ENCODE measurements at places on chromosomes 5 and 9.

GRCh38 chr5:57383093-57383861, 99.3 kb downstream of the ACTBL2 start:
- no peak for DNase-seq

GRCh38 chr5:91106842-91107511, 276.1 kb downstream of the ARRDC3 start:
- DNase-seq, result no peak

DNA sequence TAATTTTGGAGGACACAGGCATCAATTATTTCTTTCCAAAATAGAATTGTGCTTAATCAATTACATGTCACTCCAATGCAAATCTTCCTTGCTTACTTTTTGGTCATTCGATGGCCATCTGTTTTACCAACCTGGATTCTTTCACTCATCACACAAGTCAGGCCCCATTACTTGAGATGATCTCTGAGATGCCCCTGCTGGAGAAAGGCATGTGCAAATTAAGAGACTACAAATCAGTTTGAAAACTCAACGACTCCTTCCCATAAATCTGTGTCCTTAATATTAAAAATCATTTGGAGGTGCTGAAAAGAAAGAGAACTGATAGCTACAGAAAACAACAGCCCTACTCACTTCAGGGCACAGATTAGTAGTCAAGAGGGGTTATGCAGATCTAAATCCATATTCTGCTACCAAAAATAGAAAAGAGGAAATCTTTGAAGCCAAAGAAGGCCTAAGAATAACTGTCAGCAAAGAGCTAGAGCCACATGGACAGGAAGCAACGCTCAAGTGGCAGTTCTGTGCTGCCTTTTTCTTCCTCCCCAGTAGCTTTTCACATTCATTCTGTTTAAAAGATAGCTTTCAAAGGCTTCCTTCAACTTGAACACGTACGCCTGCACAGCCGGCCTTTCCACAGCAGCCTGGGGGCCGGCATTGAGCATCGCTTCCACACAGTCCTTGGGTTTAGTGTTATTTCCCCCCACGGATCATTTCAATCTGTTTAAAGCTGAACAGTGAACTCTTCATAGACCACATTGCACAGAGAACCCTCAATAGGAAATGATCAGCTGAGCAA, 79.3 kb upstream of the MAP3K1 start:
- DNase-seq, result no peak

- DNase-seq, result no peak
Observed at GRCh38 chr5:142532781-142533176, 153.1 kb downstream of the FGF1 start.

- DNase-seq, result no peak
Observed at GRCh38 chr5:157189223-157189622, 8.6 kb downstream of the ITK start.

DNA sequence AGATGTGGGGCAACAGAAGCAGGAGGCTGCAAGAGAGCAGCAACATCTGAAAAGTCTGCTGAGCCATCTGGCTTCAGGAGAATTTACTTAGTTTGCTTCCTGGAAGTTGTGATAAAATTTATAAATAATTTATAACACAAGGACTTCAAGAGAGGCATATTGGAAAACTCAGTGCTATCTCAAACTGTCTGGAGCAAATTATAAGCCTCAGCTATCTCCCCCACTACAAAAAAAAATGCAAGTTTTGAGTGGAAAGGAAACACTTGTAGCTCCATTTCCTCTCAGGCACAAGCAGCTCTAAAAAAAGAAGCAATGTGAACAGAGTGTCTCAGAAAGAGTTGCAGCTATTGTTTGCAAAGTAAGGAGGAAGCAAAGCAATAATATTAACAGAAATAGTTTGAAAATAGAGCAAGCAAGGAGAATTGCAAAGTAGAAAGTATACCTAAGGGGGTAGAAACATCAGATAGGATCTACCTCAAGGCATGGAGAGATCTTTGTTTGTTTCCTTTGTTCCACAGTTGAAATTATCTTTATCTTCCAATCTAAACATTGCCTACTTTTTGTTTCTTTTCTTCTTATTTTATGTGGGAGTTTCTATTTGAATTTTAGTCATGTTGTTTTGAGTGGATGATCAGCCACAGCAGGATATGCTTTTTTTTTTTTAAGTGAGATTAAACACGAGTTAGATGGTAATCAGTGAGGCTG, 55.9 kb upstream of the IL6ST start:
- DNase-seq, result no peak

DNA sequence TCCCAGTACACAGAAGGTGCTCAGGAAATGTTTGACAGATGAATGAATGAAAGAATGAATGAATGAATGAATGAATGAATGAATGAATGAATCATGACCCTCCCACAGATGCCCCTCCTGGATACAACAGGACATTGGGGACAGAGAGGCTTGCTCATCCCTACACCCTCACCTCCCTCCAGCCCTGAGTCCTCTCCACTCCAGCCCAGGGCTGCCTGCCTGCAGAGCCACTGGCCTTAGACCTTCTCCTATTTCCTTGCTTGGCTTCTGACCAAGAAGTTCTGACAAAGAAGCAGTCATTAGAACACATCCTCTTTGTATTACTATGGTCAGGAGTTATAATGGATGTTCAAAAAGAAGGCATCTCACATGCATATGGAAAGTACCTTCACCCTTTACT, 240.7 kb upstream of the DAPK1 start:
- no peak for DNase-seq

- DNase-seq, result no peak
Observed at GRCh38 chr5:180323941-180324600, 29.1 kb downstream of the GFPT2 start.

DNA sequence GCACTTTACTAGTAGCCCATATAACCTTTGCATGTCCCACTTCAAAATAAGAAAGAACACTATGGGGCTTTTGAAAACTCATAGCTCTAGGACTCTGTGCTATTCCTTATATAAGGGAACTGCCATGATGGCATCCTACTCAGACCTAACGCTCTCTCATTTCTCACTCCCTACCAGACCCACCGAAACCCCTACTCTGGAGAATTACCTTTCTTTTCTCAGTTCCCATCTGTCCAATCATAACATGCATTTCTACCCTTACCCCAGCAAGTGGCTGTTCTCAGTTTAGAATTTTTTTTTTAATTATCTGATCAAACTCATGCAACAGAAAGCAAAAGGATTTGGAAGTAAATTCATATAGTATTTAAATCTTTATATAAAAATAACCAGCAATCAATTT, 27.3 kb downstream of the CARNMT1 start:
- no peak for DNase-seq

GRCh38 chr5:169460123-169460522, 123.5 kb upstream of the SPDL1 start:
- no peak for DNase-seq

- DNase-seq, result no peak
Observed at GRCh38 chr9:123954518-123955280, 24.8 kb upstream of the DENND1A start.

DNA sequence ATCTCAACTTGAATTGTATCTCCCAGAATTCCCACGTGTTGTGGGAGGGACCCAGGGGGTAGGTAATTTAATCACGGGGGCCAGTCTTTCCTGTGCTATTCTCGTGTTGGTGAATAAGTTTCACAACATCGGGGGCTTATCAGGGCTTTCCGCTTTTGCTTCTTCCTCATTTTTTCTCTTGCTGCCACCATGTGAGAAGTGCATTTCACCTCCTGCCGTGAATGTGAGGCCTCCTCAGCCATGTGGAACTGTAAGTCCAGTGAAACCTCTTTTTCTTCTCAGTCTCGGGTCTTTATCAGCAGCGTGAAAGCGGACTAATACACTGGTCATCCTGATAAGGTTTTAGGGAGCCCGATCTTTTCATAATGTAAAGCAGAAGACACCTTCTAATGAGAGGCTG, 687.0 kb upstream of the FTMT start:
- no peak for DNase-seq

GRCh38 chr9:110357505-110357904, 19.8 kb upstream of the TXNDC8 start:
- DNase-seq, result no peak

DNA sequence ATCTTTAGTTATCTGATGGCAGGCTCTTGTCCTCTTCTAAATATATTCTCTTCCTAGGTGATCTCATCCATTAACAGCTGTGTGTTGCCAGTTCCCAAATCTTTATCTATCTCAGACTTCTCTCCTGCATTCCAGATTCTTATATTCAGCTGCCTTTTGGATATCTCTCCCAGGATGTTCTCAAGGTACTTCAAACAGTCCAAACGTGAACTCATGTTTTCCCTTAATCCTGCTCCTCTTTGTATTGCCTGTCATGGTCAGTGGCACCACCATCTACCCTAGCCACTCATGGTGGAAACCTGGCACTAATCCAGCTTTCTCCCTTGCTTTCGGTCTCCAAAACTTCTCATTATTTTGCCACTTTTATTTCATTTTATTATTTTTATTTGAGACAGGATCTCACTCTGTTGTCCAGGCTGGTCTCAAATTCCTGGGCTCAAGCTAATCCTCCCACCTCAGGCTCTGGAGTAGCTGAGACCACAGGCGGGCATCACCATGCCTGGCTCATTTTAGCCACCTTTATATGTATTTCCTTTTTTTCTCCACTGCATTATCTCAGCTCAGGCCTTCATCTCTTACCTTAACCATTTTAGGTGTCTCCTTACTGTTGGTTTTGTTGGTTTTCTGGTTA, 3.8 kb downstream of the ZFYVE16 start:
- no peak for DNase-seq

DNA sequence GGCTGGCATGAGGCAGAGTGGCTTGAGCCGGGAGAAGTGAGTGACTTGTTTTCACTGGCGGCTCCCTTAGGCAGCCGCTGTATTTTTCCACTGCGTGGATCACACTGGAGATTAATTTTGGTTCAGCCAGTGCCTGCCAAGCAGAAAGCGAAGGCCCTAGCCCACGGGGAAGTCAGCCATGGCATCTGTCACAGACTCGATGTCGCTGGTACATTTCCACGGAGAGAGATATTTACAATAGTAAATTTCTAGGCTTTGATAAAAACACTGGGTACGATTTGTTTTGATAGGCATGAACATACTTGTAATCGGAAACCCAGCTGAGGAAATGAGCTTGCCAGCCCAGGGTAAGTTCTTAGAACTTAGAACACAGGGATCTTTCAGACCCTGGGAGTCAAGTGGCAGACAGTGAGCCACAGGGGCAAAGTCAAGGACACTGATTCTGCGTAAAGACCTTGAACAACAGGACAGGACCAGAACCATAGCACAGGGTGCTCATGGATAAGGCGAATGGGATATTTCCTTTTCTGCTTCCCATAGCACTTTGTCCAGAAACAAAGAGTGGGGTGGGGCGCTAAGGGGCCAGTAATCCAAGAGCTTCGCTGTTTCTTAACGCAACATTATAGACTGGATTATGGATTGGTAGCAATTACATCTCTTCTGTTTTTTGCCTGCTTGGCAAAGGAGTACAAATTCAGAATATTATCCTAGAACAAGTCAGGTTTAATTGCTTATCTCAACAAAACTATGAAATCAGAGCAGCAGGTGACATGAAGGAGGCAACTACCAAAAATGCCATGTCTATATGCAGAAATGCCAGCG, 4.5 kb downstream of the DUSP1 start:
- DNase-seq, result peak; percentile 78

DNA sequence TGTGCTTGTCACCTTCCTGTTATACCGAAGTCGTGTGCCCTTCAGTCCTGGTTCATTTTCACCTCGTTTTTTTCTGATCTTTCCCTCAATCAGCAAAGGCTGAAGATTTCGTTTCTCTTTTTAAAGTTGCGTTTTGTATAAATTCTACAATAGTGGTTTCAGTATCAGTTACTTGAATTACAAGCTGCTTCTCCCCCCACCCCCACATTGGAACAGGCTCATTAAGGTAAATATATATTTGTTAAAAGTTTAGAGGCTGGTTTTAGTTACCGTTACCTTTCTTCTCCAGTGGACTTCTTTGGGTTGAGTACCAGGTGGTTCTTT, 881 bp downstream of the SUB1 start:
- DNase-seq, result no peak

All from Right ventricle myocardium inferior (tissue), 1 donor.